ENCODE measurements at places on chromosomes 7 and 10.

DNA sequence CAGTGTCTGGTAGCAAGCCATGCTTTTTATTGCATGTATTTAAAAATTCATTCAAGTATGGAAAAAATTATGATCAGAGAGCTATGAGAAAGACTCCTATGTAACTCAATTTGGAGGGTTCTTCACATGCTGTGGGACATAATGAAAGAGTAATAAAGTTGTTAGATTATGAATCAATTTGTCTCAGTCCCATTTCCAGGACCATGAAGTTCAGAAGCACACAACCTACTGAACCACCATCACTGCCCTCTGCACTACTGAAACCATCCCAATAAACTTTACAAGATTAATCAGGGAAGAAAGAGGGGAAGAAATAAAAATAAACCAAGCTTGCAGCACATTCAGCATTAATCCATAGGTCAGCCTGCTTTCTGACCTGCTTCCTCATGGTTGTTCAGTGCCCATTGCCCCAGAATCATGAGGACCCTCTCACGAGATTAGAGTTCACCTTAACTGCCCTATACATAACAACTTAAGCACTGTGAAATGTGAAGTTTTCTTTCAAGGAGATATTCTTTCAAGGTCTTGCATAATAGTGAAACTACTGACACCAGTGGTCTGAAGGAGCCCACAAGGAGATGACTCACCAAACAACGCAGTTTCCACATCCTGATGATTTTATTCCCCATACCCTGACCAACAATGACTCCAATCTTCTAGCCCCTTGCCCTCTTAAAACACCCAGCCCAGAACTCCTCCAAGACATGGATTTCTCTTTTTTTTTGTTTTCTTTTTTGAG, 171.5 kb upstream of the ADCY1 start:
- DNase-seq = no peak

GRCh38 chr7:88346357-88346756, 39.7 kb upstream of the STEAP4 start:
- no peak for DNase-seq

DNA sequence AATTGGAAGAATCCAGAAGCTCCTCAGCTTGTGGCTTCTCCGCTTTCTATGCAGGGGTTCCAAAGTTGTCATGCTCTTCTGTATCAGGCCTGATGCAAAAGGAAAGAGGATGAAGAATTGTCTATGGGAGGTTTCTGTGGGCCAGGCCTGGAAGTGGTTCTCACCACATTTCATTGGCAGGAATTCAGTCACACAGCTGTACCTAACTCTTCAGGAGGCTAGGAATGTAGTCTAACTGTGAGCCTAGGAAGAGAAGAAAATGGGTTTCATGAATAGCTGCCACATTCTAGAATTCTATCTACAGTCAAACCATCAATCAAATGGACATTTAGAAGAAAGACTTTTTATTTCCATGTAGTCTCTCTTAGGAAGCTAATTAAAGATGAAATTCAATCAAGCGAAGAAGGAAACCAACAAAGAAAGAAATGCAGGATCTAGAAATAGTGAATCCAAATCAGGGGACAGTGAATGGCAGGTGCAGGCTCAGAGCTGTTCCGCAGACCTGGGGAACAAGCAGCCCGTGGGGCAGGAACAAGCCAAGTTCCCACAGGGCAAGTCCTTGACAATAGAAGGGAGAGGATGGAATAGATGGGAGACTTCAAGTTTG, 25.4 kb upstream of the USP6NL start:
- DNase-seq = no peak

DNA sequence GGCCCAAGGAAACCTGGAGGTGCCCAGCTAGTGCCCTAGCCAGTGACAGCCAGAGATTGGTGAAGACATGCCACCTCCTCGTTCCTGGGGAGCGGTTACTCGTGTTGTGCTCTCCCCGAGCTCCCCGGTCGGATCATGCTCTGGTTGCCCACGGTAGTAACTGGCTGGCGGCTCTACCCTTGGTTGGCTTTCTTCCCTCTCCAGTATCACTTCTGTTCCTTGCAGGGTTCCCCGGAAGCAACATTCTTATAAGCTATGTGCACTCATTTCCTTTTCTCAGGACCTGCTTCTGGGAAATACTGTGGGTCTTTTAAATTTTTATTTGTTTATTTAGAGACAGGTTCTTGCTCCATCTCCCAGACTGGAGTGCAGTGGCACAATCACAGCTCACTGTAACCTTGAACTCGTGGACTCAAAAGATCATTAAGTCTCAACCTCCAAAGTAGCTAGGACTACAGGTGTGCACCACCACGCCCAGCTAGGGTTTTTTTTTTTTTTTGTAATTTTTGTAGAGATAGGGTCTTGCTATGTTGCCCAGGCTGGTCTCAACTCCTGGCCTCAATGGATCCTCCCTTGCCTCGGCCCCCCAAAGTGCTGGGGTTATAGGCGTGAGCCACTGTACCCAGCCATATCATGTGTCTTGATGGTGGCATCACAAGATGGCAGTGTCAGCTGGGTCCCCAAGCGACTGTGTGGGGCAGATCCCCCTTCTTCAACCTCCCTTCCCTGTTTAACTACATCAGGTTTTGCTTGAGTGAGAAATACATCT, 6.9 kb upstream of the CALHM1 start:
- DNase-seq = no peak

- DNase-seq = no peak
Measured at GRCh38 chr7:34457329-34457728, 200.7 kb upstream of the NPSR1 start.

DNA sequence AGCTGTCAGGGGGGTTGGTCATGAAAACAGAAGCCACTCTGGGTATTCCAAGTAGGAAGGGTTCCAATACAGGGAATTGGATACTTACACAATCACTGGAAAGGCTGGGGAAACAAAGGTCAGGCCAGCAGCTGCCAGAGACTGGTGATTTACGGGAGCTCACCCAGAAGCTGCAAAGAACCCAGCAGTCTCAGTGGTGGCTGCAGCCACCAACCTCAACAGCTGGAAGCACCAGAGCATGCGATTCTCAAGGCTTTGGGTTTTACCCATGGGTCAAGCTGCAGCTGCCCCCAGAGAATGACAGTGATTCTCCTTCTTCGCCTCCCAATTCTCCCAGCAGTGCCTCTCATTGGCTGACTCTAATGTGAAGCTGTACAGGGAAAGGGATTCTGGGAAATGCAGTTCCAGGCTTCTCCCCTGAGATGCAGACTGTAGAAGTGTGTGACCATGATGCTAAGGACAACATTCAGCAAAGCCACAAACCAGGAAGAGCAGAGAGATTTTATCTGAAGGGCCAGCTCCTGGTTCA, 107.2 kb upstream of the TCF7L2 start:
- no peak for DNase-seq

GRCh38 chr7:9175871-9176270, 742.5 kb downstream of the NXPH1 start:
- DNase-seq = no peak

DNA sequence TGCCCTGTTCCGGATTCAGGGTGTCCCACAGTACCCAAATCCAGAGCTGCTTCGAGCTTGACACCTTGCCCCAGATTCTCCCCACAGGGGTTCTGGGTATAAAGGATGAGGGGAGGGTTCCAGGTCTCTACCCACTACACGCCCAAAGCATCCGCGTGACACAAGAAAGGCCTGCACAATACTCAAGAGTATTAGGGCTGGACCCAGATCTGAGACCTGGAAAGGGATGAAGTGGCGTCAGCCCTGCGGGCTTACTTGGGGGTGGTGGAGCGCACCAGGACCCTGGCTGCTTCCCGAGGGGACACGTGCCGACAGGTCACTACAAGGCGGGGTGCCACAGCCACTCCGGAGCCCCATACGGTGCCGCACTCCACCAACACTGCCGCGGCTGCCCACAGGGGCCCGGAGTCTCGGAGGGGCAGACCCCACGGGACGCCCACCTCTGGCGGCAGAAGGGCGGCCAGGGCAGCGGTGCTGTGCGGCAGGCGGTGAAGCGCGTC, 1.3 kb downstream of the TYSND1 start:
- DNase-seq = no peak

DNA sequence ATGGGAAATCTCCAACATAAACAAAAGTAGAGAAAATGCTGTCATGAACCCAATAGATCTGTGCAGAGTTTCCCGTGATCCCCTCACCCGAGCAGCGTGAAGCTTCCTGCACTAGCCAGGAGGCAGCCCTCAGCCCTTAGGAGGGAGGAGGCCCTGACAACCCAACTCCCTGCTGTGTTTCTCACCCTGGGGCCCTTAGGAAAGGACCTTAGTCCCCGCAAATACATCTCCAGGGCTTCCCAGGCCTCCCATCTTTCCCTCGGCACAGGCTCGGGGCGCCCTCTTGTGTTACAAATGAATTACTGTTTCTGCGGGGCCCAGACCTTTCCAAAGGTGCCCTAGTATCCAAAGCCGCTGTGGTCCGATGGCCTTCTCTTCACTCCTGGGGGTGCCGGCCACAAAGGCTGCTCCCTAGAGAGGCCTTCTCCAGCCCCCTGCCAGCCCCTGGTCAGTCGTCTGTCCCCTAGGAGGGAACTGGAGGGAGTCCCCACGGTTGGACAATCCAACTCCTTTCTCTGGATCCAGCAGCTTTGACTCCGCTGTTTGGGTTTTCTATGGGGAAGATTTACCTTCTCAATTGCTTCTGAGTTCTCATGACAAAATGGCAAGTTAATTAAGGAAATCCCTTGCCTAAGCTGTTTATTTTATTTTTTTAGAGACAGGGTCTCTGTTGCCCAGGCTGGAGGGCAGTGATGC, 49.9 kb upstream of the SH2B2 start:
- peak; percentile 82 for DNase-seq

GRCh38 chr10:14172336-14172950, 158.3 kb downstream of the FRMD4A start:
- no peak for DNase-seq

DNA sequence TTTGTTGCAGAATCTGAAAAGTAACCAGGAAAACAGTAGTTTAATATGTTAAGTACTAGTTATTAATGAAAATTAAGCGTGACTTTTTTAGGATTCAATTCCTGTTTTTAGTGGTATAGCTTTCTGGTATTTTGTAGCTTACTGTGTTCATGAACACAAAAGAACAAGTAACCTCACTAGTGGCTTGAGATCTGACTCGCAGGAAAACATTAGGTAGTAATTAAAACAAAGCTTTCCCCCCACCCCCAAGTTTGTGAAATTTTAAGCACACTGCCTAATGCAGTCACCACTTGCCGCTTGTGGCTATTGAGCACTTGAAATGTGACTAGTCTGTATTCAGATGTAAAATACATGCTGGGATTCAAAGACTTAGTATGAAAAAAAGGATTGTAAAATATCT, 102.5 kb upstream of the RPA3 start:
- DNase-seq = no peak

- DNase-seq = no peak
Measured at GRCh38 chr7:130292682-130293257, at the start of gene CPA4. Gene CPA4, plus strand, starts transcription at chr7:130293161. Its CDS starts 20 bp downstream, at chr7:130293181.

DNA sequence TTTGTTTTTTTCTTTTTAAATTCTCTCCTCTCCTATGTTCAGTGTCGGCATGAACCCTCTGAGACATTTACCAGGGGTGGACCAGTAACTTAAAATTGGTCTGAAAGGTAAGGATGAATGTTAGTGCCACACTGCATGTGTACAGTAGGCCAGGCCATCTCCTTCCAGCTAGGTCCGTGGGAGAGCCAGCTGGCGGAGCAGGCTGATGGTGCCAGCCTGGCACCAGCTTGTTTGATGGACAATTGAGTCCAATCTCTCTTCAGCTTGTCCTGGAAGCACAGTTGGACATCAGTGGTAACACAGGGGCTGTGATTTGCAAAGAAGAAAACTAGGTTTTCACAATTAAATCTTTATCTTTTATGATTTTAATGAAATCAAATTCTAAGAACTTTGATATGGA, 136.5 kb downstream of the CNNM2 start:
- no peak for DNase-seq

- no peak for DNase-seq
Measured at GRCh38 chr10:131315344-131315743, 3.8 kb upstream of the TCERG1L start.

DNA sequence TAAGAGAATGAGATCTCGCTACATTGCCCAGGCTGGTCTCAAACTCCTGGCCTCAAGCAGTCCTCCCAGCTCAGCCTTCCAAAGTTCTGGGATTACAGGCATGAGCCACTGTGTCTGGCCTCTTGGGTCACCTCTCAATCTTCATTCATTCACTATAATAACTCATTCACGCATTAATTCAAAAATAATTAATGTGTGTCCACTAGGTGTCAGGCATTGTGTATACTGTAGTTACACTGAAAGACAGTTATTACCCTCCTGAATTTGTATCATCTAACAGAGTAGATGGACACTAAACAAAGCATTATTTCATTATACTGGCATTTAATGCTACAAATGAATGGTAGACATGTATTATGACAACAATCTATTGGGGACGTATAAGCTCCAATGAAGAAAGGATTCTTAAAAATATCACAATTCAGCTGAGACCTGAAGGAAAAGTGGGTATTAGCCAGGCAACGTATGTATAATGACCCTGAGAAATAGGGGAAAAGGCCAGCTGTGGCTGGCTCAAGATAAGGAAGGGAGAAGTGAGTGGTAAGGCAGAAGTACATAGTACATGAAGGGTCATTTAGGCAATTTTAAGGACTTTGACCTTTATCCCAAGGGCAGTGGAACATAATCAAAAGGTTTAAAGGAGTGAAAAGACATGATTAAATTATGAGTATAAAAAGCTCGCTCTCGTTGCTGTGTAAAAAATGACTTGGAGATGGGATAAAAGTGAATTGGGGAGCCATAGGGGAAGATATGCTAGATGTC, 150.7 kb downstream of the BTAF1 start:
- no peak for DNase-seq

- DNase-seq = no peak
Measured at GRCh38 chr7:83148776-83149175, 13.9 kb downstream of the PCLO start.

DNA sequence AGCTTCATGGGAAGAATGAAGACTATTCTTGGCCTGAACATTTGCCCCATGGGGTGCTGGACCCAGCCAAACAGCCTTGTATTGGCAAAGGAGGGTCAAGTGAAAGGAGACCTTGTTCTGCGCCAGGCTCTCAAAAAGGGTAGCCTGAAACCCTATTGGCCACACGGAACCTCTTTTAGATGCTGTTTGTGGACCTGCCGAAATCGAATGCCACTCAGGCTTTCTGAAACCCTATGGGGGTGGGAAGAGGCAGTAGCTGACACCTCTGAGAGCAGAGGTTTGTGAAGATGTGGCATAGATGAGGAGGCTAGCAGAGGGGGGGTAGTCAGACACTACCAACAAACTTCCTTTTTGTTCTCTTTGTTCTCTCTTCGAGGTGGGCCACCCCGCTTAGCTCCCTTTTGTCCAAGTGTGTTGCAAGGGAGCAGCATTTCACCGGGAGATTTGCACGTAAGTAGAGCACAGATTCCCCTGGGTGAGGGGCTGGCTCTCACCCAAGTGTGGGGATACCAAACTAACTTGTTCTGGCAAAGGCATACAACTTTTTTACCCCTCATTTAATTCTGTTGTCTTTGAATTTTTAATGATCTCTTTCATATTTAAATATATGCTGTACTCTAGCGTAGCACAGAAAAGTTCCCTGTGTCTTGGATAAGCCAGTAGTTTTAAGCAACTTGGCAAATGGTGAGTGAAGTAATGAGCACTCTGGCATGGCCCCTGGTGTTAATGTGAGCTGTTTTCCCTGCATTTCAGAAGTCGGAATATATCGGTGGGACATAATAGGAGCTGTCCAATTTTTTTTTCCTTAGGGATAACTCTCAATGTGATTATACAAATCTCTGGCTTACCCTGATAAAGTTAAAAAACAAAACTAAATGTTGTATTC, 107.7 kb downstream of the SEPTIN7 start:
- DNase-seq = no peak

- DNase-seq = no peak
Measured at GRCh38 chr7:135150072-135150782, 2.4 kb downstream of the TMEM140 start.
